ENCODE measurements at places on chromosomes 2 and 18.

GRCh38 chr2:110853516-110853915 lies 121.1 kb downstream of the ACOXL start:
- DNase-seq = peak; percentile 19

GRCh38 chr2:27710640-27711430 lies 47.1 kb downstream of the SLC4A1AP start:
- no peak for DNase-seq

- DNase-seq = no peak
These were observed 1345.1 kb downstream of the SUCLG1 start for GRCh38 chr2:83113953-83114352.

- no peak for DNase-seq
These were observed 95.7 kb downstream of the TEX51 start for GRCh38 chr2:126994340-126994777.

DNA sequence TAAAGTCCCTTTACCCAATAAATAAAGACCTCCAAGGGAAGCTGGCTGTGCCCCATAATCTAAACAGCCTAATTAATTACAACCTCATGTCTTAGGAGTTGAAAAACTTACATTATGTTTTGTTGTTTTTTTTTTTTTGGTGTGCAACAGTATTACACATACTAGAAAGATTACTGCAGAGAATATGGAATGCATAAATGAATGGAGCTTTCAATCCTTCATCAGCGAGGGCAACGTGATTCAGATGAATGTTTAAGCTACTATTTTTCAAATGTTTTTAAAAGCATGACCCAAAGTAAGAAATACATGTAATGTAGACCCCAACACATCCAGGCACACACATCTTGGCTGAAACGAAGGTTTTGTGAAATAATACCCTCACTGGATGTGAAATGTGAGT lies 167.1 kb upstream of the FN1 start:
- DNase-seq = no peak

GRCh38 chr2:222892321-222892720 lies 31.5 kb downstream of the ACSL3 start:
- DNase-seq = no peak

- no peak for DNase-seq
These were observed 20.5 kb upstream of the ITGB6 start for GRCh38 chr2:160220545-160221009.

DNA sequence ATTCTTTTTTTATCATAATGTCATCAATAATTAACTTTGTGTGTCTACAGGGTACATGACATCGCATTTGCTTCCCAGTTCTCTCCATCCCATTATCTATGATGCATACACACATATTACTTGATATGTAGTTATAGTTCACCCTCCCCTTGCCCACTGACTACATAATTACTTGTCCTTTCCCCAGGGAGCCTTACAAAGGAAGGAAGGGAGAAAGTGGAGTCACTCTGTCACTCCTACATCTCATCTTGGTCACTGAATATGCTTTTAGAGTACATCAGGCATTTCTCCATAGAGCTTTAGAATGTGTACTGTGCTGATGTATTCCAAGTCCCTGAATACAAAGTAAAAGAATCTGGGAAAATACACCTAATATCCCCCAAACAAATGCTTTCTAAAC lies 6.0 kb upstream of the DTNA start:
- no peak for DNase-seq

DNA sequence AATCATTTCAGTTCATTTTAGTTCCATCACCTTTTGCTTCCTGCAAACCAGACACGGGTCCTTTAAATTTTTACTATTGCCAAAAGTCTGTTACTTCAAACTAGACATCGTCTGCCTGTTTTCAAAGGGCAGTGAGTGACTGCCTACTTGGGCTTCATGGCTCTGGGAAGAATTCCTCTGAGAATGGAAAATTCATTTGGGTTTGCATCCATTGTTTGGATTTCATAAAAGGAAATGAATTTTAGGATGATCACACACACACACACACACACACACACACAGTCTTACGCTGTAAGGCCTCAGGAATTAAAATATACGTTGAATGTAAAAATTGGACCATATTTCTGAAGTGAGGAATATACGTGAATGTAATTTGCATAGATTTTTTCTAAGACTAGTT lies 1584.3 kb upstream of the ACVR2A start:
- DNase-seq = no peak

- no peak for DNase-seq
These were observed 426.0 kb downstream of the CDH2 start for GRCh38 chr18:27750923-27751322.

GRCh38 chr18:12686100-12686499 lies 16.4 kb downstream of the CEP76 start:
- DNase-seq = no peak

DNA sequence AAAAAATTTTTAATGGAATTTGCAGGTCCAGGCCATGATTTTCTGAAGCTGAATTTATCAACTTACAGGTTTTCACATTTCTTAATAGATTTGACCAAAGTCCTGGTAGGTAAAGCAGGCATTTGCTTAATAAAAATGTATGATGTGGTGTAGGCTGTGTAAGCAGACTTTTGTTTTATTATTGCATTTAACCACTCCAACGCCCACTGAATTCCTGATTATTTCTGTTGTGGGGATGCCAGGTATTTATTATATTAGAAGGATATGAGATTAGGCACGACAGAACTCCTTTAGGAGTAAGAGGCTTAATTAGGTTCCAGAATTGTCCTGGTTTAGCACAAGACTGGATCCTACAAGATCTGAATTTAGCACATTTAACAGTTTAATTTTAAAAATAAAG lies 111.1 kb downstream of the ADCYAP1 start:
- DNase-seq = no peak

GRCh38 chr2:100208141-100208770 lies 65.9 kb upstream of the AFF3 start:
- DNase-seq = no peak

DNA sequence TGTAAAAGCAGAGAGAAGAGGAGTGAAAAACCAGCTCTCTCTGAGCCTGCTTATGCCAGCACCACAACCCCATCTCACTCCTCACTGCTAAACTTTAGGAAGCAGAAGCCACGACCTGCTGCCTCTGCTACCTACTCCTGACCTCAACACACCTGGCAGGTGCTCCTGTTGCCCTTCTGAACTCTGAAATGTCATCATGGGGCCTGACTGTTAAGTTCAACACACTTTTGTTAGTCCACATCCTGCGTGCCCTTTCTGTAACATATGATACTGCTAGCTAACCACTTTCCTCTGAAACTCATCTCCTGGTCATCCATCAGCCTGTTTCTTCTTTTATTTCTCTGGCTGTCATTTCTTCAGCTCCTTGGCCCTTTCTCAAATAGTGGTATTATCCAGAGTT lies 118.1 kb downstream of the EPB41L3 start:
- no peak for DNase-seq

DNA sequence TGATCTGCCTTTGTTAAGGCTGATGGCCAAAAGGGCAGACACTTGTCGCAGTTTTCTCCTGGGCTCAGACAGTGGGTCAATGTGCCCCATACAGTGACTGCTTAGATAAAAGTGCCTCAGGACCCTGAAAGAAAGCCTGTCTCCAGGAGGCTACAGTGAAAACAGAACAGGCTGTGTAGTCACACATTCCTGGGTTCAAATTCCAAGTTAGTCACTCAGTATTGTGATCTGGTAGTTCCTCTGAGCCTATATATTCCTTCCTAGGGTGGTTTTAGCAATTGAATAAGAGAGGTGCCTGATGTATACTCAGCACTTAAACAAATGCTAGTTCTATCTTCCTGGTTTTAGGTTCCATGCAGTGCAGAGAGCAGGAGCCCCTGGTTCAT lies 54.4 kb downstream of the RPL37A start:
- no peak for DNase-seq

DNA sequence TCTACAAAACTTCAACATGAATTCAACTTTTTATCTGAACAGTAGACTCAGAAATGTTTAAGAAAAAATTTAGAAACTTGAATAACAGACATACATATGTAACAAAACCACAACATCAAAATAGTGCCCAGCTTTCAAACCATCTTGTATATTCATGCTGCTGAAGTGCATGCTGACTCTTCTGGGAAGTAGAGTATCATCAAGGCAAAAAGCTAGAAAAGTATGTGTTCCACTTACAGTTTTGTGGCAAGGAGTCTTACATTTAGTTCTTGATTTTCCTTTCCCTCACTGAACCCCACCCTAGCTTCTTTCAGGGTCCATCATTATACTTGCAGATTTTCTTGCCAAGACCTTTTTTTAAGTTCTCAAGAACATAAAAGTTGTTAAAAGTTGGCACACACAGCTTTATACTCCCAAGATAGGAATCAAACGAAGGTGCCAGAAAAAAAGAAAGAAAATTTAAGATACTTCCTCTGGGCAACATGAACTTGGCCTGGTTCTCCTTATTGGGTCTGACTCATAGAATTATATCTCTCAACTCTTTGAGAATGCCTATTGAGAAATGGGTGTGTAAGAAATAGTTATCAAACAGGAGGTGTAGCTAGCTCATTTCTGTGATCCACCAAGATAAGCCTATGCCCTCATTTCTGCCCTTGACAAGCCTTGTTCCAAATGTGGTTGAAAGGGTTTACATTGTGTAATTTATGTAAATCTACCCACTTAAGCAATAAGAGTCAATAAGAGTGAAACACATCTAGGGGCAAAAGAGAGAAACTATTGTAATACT lies 667.6 kb upstream of the ACVR2A start:
- no peak for DNase-seq

- DNase-seq = no peak
These were observed 16.6 kb downstream of the ME2 start for GRCh38 chr18:50895350-50896045.

- no peak for DNase-seq
These were observed 232.1 kb upstream of the TRIB2 start for GRCh38 chr2:12484536-12485115.

- DNase-seq = peak; percentile 29
These were observed 79.4 kb upstream of the ASB18 start for GRCh38 chr2:236343400-236344161.

DNA sequence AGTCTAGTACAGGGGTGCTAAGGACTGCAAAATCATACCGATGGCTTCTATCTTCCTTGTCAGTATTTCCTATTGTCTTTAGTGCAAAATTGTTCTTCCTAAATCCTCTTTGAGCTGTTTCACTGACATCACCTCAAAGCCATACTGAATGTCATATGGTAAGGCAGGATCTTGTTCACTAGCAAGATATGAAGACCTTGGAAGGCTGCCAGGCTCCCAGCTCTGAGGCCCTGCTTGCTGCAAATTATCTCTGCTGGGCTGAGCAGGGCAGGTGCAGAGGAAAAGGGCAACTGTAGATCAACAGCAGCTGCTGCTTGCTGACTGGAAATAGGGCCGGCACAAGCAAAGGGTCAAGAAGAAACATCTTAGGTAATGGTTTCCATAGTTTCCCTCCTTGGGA lies 58.2 kb downstream of the PMAIP1 start:
- DNase-seq = no peak

GRCh38 chr2:45585267-45585861 lies 25.7 kb downstream of the SRBD1 start:
- DNase-seq = no peak

DNA sequence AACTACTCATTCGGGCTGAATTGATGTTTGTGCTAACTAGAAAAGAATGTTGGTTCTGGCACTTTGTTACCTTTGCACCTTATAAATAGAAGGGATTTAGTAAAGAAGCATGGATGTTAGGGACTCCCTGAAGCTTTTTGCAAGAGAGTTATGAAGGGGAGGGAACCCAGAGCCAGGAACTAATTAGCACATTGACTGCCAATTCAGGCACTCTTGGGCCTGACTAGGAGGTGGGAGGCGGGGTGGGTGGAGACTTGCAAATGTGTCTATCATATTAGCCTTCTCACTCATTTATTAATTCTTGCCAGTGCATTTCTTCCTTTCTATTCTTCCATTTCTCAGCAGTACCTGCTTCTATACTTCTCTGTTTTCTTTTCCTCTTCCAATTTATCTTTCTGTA lies 1022.4 kb downstream of the TMEM182 start:
- no peak for DNase-seq

All from effector CD4-positive, alpha-beta T cell (primary cell).